ENCODE measurements at places on chromosomes 5 and 9.
A peak's percentile ranks its signal among the peaks of the same experiment; 100 is the strongest.

GRCh38 chr5:35313291-35313690 lies 83.0 kb upstream of the PRLR start:
- peak; percentile 55 for DNase-seq

- no peak for DNase-seq
These were observed 37.4 kb downstream of the KIF2A start for GRCh38 chr5:62343428-62343827.

DNA sequence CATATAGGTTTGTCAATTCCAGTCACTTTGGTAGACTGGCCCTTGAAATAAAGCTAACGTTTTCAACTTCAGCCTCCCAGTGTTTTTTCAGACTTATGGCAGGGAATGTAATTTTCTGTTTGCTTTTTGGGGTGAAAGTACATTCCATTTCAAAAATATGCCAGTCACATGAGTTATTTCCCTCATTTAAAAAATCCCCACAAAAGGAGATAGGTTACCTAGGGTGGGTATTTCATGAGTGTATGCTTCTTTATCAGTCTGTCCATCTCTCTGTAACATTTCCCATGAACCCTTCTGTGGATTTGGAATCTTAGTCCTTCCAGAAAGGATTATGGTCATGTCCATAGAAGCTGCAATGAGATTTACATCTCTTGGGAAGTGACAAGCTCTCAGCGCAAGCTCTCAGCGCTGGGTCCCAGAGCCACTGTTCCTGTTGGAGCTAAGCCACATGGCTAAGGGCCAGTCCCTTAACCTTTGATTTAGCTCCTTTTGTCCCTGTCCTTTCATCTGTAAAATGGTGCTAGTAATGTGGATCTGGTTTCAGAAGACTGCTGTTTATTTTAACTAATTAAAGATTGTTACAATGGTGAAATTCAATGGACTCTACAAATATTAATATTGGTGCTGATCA lies 294.9 kb downstream of the NR3C1 start:
- DNase-seq, result no peak

- DNase-seq, result no peak
These were observed 40.9 kb downstream of the ARHGEF28 start for GRCh38 chr5:73666891-73667290.

DNA sequence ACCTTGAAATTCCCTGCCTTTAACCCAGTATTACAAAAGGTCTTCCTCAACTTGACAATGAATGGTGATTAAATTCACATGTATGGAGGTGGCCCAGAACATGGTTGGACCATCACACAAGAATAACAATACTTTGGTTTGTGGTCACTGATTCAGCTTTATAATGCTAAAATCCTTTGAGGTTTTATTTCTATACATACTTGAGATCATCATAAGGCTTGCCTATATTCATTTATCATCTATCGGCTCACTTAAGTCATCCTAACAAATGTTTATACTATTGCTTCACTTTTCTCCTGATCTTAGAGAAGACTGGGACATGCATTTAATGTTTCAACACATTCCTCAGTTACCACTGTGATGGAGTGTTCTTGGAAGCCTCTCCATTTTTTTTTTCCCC lies 191.3 kb downstream of the DMAC1 start:
- DNase-seq, result no peak

GRCh38 chr9:83622939-83623678 lies at the start of gene IDNK:
TSS of gene IDNK (plus strand) at chr9:83623143. CDS start at chr9:83623172, 29 bp downstream.
- peak; percentile 41 for DNase-seq

GRCh38 chr5:172749881-172750633 lies 20.9 kb downstream of the DUSP1 start:
- no peak for DNase-seq

DNA sequence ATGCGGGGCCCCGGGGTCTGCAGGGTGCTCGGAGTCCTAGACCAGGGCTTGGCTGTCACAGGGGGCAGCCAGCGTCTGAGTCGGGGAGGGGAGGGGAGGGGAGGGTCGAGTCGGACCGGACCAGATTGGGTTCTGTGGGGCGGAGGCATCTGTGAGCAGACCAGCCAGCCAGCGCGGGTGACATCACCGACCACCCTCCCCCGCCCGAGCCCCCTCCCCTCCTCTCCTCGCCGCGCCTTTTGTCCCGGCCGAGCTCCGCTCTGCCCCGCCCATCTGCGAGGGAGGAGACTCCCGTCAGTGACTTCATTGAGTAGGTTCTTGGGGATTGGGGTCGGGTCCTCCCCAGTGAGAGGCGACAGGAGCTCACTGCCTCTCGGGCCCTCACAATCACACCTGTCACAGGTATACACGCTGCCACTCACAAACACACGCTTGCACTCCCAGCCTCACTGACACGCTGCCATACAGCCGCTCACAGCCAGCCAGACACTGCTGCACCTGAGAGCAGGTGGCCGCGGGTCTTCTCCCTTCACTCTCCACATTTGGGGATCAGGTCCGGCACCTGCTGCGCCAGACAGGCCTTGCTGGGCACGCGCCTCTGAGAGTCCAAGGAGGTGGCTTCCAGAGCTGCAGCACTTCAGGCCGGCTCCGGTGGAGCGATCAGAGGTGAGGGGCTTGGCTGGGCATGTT lies 546 bp downstream of the DNAJB5 start:
- no peak for DNase-seq

- DNase-seq, result no peak
These were observed 277.2 kb downstream of the SPOCK1 start for GRCh38 chr5:137221943-137222342.

GRCh38 chr5:62938927-62939326 lies 360.3 kb downstream of the LRRC70 start:
- DNase-seq, result no peak

GRCh38 chr5:169744336-169744735 lies 107.3 kb downstream of the DOCK2 start:
- no peak for DNase-seq

- DNase-seq, result no peak
These were observed 28.4 kb upstream of the HK3 start for GRCh38 chr5:176927562-176927961.

- no peak for DNase-seq
These were observed 10.7 kb upstream of the PUM3 start for GRCh38 chr9:2854617-2855016.

- no peak for DNase-seq
These were observed 412.7 kb downstream of the PIK3R1 start for GRCh38 chr5:68628082-68628814.

- DNase-seq, result no peak
These were observed 190.0 kb downstream of the MED10 start for GRCh38 chr5:6188344-6188743.

- no peak for DNase-seq
These were observed 138.5 kb upstream of the IRX2 start for GRCh38 chr5:2890011-2890410.

- no peak for DNase-seq
These were observed 5.3 kb downstream of the ELAVL2 start for GRCh38 chr9:23820451-23821374.

DNA sequence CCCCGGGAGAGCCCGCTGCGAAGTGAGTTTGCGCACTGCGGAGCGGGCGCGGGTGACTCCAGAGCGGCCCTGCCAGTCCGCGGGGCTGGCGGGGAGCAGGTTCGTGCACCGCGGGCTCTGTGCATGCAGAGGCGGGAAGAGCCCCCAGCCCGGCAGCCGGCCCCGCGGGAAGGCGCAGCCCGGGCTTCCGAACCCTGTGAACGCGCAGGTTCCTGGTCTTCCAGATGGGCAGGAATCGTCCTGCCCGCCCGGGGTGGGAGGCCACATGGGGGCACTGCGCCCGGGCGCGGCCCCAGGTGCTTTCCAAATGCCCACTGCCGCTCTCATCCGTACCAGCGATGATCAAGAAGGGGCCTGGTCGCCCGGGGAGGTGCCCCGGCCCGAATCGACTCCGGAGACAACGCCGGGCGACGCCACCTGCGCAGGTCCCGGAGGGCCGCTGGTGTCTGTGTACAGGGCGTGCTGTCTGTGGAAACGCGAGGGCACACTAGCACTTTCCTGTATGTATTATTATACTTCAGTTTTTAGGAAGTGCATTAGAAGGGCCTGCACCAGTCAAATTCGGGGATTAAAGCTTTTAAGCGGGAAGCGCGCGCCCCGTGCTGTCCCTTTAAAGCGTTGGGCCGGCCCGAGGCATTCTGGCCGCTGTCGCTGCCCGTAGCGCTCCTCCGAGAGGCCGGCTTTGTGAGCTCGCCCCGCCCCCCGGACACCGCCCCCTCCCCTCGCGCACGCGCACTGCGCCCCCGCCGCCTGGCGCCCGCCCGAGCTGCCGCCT lies at the start of gene WDR5:
TSS of gene WDR5 (plus strand) at position 740 of the 775 bp plus-strand sequence. CDS start 3,796 bp downstream, outside the sequence.
- peak; percentile 70 for DNase-seq

DNA sequence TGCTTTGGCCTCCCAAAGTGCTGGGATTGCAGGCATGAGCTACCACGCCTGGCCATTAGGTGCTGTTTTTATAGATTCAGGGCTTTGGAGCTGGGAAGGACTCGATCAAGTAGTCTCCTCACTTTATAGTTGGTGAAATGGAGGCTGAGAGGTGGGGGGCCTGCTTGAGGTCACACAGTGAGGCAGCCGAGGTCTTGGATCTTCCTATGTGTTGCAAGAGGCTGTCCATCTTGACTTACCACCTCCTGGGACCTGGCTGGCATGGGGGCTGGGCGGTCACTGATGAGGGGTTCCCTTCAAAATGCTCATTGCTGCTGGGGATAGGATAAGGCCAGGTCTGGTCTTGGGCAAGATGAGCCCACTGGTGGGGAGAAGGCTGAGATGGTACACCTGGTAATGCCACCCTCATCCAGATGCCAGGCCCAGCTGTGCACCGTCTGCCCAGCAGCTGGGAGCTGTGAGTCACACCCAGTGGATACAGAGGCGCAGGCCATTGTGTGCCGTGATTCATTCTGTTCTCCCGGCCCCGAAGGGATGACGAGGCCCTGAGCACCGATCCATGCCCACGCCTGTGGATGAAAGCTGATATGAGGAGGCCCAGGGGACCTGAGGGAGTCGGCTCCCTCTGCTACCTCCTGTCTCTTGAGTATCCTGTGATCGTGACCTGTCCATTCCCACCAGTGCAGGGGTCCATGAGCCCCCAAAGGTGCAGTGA lies 10.5 kb upstream of the NDST1 start:
- no peak for DNase-seq

DNA sequence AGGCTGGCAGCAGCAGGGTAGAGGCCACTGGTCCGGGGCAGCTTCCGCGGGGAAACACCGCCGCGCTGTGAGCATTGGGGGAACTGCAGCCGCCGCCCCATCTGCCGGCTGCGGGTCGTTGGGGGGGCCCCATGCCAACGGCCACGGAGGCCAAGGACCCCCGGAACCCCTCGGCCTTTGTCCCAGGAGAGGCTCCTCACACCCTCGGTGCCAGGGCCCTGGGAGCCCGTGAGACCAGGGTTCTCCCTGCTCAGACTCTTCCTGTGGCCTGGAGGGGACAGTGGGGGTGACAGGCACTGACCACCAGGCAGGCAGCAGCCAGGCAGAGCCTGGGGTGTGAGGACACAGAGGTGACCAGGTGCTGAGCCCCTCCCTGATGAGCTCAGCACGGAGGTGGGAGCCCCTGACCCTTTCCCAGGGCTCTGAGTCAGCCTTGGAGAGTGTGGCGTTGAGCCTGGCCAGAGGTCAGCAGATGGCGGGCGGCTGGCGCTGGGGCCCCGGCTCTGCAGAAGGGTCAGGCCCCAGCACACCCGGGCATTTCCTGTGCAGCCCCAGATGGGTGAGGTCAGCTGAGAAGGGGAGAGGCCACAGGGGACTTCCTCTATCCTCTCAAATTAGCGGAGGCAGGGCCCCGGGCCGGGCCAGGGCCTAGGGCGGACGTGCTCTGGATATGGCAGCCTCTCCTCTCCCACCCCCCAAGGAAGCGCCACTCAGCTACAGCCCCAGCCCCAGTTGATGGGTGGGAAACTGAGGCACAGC lies 17.9 kb upstream of the EGFL7 start:
- DNase-seq, result no peak

GRCh38 chr9:114386361-114386885 lies 1.4 kb downstream of the AKNA start:
- no peak for DNase-seq

GRCh38 chr5:143521141-143521540 lies 117.7 kb upstream of the NR3C1 start:
- DNase-seq, result no peak

GRCh38 chr9:33024126-33024965 lies 727 bp upstream of the DNAJA1 start:
- peak; percentile 39 for DNase-seq

GRCh38 chr5:14901462-14902051 lies 30.0 kb upstream of the ANKH start:
- no peak for DNase-seq

DNA sequence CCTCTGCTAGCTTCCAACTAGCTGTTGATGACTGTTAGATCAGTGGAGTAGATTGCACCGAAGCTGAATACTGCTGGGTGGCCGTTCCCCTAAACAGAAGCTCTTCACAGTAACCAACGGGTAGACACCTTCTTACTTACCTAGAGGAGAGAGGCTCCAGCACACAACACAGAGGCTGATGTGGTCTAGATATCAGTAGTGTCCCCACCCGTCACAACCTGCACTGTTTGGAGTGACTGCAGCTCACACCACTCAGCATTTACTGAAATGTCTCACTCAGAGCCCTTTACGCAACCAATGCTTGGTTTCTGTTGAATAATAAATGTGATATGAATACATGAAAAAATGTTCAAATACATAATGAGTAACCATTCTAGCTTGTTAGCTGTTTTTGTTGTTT lies 5.3 kb downstream of the TMEM174 start:
- DNase-seq, result no peak

GRCh38 chr5:32360906-32361305 lies 48.2 kb upstream of the MTMR12 start:
- DNase-seq, result no peak

- DNase-seq, result no peak
These were observed 67.0 kb upstream of the CDK5RAP2 start for GRCh38 chr9:120646948-120647347.

GRCh38 chr5:26031481-26031880 lies 1006.9 kb downstream of the CDH9 start:
- no peak for DNase-seq

DNA sequence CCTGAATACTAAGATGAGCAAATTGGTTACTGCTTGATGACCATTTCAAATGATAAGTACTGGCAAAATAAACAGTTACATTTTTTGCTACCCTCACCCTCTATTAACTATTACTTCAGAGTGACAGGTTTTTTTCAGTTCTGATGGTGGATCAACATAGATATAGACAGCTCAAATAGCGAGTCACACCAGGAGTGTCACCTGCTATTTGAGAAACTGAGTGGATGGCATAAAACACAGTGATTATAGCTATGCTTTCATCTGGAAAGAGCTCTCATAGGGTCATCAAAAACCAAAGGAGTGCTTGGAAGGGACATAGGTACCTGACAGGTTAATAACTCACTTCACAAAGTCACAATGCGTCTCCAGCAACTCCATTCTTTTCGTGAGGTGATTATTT lies 244.5 kb upstream of the C9orf72 start:
- no peak for DNase-seq

GRCh38 chr5:10424124-10424731 lies 17.5 kb upstream of the ROPN1L start:
- peak; percentile 70 for DNase-seq

DNA sequence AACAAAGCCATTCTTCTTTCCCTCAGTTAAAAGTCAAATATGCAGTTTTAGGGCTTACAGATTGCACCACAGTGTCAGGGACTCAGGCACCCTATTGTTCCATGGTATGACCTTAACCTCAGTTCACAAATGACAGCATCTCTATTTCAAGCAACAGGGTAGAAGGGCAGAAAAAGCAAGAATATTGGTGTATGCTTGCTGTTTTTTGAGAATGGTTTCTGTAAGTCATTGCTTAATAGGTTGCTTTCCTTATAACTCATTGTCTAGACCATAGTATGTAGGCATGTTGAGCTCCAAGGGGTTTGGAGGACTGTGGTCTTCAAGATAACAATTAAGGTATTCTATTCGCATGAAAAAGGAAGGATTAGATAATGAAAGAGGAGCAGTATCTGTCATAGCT lies 183.5 kb upstream of the EDIL3 start:
- no peak for DNase-seq
